ENCODE measurements at places on chromosomes 11 and 22.

DNA sequence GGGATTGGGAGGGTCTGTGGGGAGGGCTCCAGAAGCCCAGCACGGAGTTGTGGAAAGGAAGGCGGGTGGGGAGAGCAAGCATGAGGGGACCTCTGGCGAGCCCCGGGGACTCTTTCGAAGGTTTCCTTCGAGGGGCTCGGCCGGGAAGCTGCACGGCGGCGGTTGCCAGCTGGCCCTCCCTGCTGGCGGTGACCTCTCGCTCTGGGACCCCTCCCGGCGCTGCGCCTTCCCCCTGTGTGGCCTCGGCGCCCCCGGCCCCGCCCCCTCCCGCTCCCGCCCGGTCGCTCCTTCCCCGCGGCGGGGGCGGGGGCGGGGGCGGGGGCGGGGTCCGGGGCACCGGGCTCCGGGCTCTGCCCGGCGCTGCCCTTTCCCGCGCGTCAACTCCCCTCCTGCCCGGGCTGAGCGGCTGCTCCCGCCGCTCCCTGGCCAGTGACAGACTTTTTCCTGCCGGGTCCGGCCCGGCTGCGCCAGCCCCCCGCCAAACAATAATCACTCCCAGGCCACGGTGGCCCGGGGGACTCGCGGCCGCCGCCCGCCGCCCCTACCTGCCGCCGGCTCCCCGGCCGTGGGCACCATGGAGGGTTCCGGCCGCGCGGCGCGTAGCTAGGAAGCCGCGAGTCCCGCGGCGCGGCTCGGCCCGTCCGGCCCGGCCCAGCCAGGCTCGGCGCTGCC lies 941 bp downstream of the CLCF1 start:
- peak; percentile 69 for DNase-seq

DNA sequence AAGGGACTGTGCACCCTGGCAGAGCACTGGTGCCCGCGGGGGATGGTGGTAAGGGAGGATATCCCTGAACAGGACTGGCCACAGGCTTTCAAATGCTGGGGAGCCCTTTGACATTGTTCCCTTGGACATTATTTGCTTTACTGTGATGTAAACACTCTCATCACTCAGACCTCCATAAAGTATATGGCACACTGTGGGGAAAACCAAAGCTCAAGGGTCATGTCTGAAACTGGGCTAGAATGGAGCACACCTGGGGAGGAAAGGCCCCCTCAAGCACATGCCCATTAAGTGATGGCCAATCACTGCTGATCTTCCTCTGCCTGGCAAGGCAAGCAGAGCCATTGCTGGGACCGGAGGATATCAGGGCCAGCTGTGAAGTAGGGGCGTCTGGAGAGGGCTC lies 60.9 kb upstream of the TENM4 start:
- DNase-seq, result no peak

DNA sequence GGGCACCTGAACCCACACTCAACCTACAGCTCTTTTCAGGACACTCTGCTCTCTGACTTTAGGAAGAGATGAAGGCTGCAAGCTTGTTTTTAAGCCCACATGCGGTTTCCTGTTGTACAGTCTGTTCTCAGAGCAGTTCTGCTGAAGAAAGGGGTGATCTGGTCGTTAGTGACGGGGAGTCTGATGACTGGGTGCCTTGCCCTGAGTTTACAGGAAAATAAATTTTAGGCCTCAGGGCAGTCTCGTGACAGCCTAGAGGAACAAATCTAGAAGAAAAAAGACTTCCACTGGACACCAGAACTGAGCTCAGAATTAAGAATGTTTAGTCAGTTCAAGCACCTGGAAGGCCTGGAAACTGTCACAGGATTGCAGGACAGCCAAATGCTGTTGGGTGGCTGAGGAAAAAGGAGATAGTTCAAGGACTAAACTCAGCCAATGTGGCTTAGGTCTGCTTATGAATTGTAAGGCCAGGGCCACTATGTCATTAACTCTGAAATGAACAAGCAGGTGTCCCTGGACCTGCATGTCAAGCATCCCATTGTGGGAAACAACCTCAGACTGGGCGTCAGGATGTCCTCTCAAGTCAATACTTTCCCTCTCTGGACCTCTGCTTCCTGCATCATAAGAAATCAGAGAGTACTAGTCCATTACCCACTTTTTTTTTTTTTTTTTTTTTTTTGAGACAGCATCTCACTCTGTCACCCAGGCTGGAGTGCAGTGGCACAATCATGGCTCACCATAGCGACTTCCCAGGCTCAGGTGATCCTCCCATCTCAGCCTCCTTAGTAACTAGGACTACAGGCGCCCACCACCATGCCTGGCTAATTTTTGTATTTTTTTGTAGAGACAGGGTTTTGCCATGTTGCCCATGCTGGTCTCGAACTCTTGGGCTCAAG lies 5.7 kb downstream of the PIK3IP1 start:
- no peak for DNase-seq

GRCh38 chr22:48035897-48036296 lies 1273.4 kb downstream of the TBC1D22A start:
- no peak for DNase-seq

GRCh38 chr22:45442116-45442515 lies 28.6 kb downstream of the RIBC2 start:
- DNase-seq, result no peak

- peak; percentile 19 for DNase-seq
These were observed 7.0 kb upstream of the SIDT2 start for GRCh38 chr11:117171404-117172061.

GRCh38 chr22:36662981-36663380 lies 40.6 kb downstream of the CACNG2 start:
- no peak for DNase-seq

- no peak for DNase-seq
These were observed 7.0 kb downstream of the OR9G1 start for GRCh38 chr11:56705784-56706396.

DNA sequence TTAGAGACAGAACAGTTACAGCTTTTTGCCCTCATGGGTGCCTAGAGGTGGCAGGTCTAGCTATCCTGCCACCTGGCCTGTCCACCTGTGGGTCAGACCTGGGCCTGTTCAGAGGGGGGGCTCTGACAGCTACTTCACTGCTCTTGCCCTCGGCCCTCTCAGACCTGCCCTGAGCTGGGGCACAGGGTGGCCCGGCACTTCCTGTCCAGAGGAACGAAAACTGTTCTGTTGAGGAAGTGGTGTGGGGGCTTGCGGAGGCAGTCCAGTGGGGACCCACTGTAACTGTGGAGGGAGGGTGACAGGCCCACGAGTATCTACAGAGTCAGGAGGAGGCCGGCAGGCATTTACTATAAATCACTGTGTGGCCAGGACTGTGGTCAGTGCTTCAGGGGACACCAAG lies 16.2 kb downstream of the TESMIN start:
- no peak for DNase-seq

GRCh38 chr11:129640671-129641070 lies 175.0 kb upstream of the TMEM45B start:
- no peak for DNase-seq

DNA sequence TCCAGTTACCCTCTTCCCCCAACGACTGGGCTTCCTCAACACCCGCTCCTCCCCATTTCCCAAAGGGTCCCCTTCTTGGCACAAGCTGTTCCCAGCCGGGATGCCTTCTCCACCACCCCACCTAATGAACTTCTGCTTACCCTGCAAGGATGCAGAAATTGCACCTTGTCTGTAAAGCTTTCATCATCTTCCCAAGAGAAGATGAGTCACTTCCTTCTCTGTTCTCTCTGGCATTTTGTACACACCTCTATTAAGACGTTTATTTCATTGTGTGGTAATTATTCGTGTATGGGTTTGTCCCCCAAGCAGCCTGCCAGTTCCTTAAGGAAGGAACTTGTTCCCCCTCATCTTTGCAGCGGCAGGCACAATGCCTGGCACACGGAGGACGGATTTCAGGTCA lies 351.1 kb downstream of the CADM1 start:
- DNase-seq, result no peak

GRCh38 chr22:27999876-28000275 lies 80.8 kb upstream of the PITPNB start:
- no peak for DNase-seq

DNA sequence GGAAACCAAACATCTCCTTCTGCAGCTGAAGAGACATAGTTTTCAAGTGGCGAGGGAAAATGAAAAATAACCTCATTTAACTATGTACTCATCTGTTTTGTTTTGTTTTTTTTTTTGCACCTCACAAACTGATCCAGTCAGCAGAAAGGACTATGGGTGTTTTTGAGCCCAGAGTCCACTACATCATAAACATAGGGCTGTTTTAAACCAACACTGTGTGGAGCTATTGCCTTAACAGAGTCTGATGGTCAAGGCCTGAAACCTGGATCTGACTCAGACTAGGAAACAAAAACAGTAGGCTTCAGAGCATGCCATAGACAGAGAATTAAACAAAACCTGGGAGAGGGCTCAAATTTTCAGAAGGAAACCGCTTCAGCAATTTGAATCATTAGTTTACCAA lies 99.3 kb upstream of the FSHB start:
- no peak for DNase-seq

DNA sequence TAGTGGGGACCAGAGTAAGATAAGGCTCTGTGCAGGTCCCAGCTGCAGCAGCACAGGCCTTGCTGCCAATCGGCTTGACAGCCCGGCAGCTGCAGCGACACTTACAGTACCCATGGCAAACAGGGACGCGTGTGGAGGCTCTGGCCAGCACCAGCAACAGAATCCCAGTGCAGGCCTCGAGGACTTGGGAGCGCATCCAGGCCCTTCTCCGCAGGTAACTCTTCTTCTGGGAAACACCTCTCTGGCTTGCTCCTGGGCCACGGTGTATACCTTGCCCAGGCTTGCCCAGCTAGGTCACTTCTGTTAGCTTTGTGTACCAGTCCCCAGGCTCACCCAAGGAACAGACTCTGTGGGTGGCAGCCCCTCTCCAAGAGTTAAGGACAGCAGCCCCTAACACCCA lies 126.7 kb downstream of the CTTN start:
- no peak for DNase-seq

GRCh38 chr11:14480716-14481115 lies 18.9 kb downstream of the COPB1 start:
- DNase-seq, result no peak

GRCh38 chr11:24556693-24557092 lies 59.8 kb downstream of the LUZP2 start:
- DNase-seq, result no peak

- DNase-seq, result no peak
These were observed 27.7 kb upstream of the PPP2R1B start for GRCh38 chr11:111793863-111794262.

DNA sequence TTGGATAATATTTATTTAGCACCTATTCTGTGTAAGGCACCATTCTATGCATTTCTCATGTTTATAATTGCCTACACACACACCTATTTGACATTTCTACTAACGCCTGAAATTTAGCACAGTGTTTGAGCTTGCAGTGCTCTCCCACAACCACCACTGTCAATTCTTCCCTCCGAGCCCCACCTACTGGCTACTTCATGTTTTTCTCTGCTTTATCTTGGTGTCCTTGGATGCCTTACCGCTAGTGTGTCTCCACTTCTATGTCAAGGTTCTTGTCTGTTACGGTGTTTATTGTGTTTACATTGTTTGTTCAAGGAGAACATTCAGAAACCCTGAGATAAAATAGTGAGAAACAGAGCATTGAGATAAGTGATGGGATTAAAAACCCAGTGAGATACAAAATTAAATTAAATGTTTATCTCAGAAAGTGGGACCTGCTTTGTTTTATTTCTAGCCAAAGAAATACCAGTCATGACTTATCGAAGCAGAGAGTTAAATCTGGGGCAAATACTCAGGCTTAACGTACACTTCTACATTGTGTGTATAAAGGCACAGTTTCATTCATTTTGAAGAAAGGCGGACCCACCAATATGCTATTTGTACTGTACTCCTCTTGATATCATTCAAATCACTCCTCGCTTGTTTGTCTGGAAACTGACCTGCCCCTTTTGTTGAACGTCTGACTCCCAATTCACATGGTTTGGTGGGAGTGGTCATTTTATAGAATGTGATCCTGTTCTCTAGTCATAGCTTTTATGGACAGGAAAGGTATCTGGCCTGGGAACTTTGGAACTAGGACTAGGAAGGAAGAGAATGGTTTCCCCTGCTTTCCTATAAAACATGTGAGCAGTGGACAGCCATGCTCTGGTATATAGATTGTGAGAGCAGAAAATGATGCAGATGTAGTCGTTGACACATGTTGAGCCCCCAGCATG lies 39.2 kb upstream of the SLC36A4 start:
- no peak for DNase-seq

DNA sequence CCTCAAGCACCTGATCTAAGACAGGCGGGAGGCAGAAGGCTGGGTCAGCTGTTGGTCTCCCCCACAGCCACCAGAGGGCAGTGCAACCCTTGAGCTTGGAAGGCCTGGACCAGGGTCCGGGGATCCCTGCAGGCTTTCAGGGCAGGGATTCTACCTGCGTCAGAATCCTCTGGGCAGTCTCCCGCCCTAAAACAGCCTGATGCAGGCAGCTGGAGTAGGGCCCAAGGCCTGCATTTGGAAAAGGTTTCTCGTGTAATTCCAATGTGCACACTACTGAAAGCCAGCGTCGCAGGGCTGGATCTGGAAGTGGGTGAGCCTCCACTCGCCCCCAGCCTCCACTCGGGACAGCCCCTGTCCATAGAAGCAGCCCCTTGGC lies 31.8 kb downstream of the BID start:
- DNase-seq, result no peak

GRCh38 chr11:99505316-99505715 lies 484.6 kb downstream of the CNTN5 start:
- no peak for DNase-seq

DNA sequence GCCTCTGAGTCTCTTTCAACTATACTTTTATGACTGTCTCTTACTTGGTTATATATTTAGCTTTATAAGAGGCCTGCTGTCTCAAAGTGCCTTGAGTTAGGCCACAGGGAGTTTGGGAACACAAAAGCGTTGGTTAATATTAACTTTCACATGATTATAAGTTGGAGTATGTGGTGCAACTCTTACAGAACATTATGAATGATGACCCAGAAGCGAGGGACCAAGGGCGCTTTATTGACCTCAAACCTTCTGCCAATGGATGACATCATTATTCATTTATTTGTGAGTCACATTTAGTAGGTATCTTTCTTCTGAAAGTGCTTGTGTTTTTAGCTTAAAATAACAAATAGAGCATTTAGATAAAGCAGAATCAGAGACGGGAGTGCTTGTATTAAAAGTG lies 298.0 kb upstream of the ZC3H12C start:
- DNase-seq, result no peak

DNA sequence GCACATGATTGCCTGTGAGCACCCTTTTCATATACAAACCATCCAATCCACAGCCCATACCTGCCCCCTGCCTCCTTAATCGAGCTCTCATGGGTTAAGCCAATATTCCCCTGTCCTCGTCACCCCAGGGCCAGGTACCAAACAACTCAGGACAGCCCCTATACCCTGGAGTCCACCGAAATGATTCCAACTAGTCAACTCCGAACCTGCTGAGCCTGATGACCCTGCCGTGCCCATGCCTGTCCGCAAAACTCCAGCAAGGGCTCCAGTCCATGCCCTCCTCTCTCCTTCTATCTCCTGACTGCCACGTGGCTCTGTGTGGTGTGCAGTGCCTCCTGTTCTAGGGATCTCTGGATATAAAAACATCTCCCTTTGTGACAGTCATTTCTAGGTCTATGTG lies 35.5 kb upstream of the SYT13 start:
- no peak for DNase-seq

DNA sequence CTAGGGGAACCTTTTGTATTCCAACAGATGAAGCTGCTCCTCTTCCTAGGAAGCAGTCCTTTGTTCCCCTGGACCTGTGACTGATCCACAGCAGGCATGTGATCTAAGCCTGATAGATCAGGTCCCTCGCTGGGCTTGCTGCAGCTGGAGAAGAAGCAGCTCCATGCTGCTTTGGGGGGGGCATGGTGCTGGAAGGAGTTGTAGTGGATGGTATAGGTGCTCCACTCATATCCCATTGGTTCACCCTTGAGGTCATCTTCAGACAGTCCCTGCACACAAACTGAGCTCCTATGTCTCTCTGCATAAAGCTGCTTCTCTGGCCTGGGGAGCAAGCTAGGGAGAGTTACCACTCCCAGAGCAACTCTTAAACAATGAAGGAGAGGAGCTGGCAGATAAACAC lies 9.5 kb upstream of the RIC3 start:
- no peak for DNase-seq
